ENCODE measurements at places on chromosomes 3 and 15.

GRCh38 chr15:55108448-55108847 lies 88.3 kb downstream of the RSL24D1 start:
- DNase-seq: no peak

DNA sequence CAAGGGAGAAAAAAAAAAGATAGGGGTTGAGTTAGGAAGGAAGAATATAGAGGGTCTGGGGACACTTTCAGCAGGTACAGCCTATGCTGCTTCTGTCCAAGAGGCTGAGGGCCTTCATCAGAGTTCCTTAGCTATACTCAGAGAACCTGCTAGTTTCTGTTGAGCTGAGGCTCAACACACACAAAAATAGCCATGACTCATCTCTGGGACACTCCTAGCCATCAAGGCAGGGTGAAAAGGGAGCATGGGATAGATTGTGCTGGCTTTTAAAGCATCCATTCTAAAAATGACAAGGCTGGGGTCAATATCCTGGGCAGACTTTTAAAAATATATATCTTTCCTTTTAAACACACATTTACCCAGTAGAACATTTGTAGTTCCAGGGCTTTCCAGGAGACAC lies 2.8 kb upstream of the RTP2 start:
- no peak for DNase-seq

DNA sequence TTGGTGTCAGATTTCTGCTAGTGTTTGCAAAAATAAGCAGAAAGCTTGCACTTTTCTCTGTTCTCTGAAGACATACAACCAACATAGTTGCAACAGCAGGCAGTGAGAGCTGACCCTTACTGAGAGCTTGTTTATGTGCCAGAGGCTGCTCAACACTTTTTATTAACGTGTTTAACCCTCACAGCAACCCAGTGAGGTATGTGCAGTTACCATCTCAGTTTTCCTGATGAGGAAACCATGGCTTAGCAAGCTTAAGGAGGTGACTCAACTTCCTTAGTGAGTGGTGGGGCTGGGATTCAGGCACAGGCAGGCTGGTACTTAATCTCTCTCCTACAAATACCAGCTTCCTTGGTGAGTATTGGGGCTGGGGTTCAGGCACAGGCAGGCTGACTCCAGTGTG lies 158.1 kb upstream of the CTDSPL start:
- DNase-seq: no peak

- DNase-seq: no peak
Observed at GRCh38 chr3:79249701-79250100, 518.1 kb downstream of the ROBO1 start.

GRCh38 chr3:96813820-96814650 lies at the start of gene EPHA6:
EPHA6 (plus strand) TSS chr3:96814594.
- DNase-seq: no peak

DNA sequence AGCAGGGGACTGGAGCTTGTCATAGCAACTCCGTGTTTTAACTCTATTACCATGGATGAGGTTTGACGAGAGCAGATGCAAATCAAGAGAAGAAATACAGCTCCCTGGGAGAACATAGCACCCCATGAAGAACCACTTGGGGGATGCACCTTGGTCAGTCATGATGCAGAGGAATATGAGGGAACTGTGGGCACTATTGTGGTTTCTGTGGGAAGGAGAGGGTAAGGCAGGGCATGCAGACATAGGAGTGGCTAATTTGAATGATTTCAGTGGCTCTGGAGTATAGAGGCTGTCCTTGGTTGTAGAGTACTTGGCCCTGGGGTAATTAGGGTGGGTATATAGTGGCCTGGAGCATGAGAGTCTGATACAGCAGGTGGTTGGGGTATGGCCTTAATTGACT lies 131.9 kb downstream of the EDEM1 start:
- DNase-seq: no peak

DNA sequence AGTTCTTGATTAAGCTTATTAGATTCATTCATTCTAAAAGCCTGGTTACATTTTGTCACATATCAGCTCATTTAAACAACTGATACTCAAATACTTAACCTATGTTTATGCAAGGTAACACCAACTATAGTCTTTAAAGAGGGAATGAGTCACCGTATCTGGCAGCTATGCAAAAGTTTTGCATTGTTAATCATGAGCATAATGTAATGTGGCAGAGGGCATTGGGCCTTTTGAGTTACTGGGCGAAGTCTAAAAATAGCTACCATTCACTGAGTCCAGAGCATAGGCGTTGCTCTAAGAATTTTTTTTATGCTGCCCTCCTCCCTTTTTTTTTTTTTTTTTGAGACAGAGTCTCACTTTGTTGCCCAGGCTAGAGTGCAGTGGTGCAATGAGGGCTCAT lies 277.7 kb upstream of the ZNF717 start:
- DNase-seq: no peak

DNA sequence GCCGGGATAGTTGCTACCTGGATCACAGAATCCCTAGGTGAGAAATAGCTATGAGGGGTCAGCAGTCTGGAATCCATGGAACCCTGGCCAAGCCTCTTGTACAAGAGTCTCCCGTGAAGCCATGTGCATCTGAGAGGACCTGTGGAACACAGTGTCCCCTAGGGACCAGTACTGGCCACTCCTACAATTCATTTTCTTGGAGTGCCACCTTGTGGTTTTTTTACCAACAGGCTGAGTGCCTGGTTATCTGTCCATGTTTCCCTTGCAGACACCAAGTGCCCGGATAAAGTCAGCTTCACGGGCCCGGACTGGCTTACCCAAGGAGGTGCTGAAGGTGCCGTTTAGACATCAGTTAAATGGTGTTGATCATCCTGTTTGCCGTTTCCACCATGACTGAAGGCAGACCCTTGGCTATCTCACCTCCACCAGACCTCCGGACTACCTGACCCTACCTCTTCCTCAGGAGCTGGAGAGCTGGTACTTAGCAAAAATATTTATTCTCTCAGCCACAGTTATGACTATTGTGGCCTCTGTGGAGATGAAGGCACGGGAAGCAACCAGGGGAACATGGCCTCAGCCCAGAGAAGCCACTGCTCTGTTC lies 93.9 kb downstream of the RBPMS2 start:
- no peak for DNase-seq

GRCh38 chr3:50445919-50446318 lies 57.5 kb downstream of the CACNA2D2 start:
- no peak for DNase-seq

DNA sequence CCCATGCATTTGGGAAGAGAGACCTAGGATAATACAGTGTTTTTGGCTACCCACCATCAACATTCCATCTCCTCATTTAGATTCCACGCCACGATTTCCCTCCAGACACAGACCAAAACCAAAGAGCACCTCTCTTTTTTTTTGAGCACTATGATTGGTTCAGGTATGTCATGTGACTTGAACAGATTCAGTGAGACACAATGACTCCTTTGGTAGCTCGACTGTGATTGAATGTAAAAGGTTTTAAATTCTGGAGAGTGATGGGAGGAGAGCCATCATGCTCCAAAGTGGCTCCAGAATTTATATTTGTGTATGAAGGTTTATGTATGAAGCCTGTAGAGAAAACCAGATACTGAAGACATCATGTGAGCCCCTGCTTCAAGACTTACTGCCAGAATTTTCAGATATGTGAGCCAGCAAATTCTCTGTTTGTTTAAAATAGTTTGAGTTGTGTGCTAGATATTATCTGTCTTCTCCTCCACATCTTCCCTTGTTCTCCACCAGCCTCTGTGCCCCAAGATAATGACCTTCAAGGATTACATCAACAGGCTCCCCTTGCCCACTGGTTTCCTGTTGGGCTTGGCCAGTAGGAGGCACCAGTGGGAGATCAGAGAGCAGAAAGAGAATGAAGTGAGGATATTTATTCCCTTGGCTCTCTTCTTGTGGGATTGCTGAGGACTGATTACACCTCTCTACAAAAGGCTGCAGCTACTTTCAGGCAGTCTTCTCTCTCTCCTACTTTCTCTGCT lies 12.5 kb downstream of the MYD88 start:
- no peak for DNase-seq

Data from natural killer cell (primary cell).